ENCODE measurements at places on chromosomes 3 and 15.

GRCh38 chr3:88775026-88775690, 332.3 kb upstream of the EPHA3 start:
- DNase-seq = no peak

DNA sequence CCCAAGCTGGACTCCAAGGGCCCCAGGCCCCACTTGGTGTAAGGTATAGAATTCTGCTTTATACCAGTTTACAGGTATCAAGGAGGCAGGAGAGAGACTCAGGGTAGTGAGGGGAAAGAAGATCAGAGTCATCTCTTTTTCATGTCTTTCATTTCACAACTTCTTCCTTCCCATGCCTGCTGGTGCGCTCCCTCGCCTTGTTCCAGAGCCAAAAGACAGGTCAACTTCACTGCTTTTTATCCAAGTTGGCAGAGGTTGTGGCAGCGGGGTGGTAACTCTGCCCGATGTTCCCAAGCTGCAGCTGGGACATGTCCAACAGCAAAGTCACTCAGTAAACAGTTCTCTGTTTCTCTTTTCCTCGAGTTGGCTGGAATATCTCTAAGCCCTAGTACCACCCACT, 86.3 kb upstream of the TCF12 start:
- DNase-seq = no peak

DNA sequence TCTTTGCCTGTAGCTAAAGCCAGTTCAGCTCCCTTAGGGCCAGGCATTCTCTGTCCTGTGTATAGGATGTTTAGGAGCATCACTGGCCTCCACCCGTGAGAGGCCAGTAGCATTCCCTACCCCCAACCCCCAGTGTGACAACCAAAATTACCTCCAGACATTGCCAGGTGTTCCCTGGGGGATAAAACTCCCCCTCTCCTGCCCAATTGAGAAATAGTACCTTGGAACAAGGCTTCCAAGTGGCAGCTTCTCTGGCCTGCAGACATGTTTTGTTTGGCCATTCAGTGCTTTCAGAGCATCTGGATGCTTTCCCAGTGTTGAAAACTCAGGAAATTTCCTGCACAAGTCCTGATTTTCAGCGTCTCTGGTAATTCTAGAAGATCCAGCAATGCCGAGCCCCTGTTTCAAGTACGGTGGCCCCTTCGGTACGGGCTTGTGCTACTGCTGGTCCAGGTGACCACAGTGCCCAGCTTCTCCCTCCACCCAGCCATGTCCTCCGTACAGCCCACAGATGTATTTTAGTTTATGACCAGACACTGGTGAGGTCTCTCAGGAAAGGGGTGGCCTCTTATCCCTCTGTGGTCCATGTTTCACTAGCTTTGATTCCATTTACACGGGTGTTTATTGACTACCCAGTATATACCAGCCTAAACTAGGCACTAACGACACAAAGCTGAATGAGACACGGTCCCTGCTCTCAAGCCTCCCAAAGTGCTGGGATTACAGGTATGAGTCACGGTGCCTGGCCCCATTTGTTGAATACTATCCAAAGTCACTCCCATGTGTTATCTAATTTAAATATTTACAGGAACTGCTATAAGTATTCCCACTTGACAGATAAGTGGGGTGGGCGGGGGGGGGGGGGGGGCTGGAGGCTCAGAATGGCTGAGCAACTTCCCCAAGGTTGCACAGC, 125.4 kb upstream of the RAD18 start:
- no peak for DNase-seq

- DNase-seq = no peak
Observed at GRCh38 chr3:111547631-111548030, 5.6 kb downstream of the CD96 start.

DNA sequence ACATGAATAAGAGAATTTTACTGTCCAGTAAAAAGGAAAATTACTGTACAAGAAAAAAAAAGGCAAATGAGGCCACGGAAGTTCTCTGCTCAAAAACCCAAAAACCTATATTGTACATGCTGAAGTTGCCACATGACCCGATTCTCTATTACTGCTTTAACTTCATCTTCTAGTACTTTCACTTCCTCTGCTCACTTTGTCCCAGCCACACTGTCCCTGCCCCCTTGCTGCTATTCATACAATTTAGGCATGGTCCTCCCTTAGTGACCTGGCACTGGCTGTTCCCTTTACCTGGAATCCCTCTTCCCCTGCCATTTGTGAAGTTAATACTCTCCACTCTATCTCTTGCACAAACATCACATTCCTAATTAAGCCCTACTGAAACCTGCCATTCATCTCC, 457.4 kb downstream of the MAGI1 start:
- DNase-seq = no peak

GRCh38 chr3:12675115-12675810, 11.3 kb upstream of the RAF1 start:
- DNase-seq = no peak

- no peak for DNase-seq
Observed at GRCh38 chr3:9008550-9009255, 45.4 kb upstream of the RAD18 start.

DNA sequence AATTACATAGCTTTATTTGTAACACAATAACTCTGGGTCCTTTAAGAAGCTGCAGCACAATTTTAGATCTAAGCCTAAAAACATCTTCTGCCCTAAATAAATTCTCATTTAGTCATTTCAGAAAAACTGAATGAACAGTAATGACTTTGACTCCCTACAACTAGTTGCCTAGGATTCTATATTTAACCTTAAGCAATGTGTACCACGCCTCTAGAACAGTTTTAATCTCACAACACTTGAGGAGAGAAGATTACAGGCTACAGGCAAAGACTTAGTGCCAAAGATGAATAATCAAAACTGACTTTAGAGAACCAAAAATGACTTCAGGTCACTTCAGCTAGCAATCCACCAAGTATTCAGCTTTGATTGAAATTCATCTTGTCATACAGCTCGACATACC, 192.8 kb downstream of the ULK4 start:
- no peak for DNase-seq

DNA sequence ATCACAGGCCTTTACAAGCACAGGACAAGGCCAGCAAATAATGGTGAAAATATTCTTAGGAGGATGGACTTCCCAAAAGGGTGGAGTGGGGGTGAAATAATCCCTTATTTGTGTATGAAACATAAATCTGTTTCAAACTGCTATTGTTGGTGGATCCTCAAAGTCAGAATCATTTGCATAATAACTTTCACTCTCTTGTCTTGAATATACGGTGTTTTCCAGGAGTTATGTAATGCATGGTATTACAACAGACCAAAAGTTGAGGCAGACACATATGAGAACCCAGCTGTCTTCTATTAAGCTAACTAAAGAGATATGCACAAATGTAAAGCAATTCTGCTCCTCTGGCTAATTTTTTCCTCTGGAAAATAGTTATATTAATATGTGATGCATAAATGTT, 57.7 kb downstream of the PRTG start:
- no peak for DNase-seq

DNA sequence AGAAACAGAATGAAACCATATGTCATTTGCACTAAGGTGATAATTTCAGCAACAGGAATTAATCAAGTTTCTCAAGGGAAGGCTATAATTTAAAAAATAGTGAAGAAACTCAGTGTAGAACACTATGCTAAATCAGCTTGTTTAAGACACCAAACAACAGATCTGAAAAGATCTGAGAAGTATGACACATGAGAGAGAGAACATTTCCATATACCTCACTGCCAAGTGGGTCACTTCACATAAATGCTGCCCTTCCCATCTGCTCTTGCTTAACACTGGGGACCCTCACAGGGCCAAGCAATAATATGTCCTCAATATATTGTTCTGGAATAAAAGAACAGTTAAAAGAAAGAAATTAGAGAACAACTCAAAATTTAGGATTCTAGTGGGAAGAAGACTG, 45.6 kb upstream of the CHMP2B start:
- no peak for DNase-seq

GRCh38 chr3:14113965-14114635, 10.6 kb downstream of the CHCHD4 start:
- no peak for DNase-seq

GRCh38 chr3:150384296-150385212, 23.5 kb upstream of the TSC22D2 start:
- no peak for DNase-seq

- DNase-seq = peak; percentile 69
Observed at GRCh38 chr3:143002083-143002712, 828 bp downstream of the U2SURP start.

- no peak for DNase-seq
Observed at GRCh38 chr15:96355568-96356187, 25.2 kb downstream of the NR2F2 start.

- DNase-seq = peak; percentile 49
Observed at GRCh38 chr15:63089260-63090043, 32.2 kb upstream of the LACTB start.

DNA sequence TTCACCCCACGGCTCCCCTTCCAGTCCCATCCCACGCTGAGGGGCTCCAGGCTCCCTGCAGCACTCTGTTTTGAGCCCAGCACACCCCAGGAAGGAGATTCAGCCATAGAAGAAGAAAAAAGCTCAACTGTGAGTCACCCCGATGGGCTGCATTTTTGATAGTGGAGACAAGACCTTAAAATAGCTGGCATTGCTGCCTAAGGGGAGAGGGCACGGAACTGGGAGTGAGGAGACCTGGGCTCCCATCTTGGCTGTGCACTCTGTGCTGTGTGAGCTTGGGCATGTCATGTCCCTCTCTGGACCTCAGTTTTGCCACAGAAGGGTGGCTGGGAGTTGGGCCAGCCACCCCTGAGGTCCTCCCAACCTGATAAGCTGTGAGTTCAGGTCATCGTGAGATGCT, 57.2 kb upstream of the SMAD6 start:
- no peak for DNase-seq

- peak; percentile 45 for DNase-seq
Observed at GRCh38 chr3:128993461-128994172, at the start of gene CFAP92. CFAP92 (minus strand) TSS chr3:128994076; CDS start chr3:128993304, 772 bp downstream.

DNA sequence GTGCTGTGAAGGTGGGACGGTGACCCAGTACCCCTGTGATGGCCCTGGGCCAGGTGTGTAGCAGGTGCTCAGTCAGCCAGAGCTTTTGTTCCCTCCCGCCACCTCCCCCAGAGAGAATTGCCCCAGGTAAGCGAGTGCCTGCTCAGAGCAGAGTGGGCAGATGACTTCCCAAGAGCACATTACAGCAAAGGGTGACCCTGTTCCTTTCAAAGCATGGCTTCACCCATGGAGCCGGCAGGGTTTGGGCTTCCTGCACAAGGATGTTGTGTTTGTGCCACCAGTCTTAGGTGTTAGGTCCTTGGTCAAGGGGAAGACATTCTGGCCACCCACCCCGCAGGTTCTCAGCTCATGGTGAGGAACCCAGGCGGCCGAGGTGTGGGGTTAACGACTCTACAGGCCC, 30.7 kb downstream of the SLC6A6 start:
- DNase-seq = no peak

GRCh38 chr3:188205992-188206416, 52.0 kb downstream of the LPP start:
- DNase-seq = no peak

All from NCI-H1694 treated with DMSO at 0.1 percent for 48 hours (cell line).